Activated CD4-positive, alpha-beta T cell treated with anti-CD3 and anti-CD28 coated beads for 48 hours (primary cell): ENCODE measurements at places on chromosomes 6 and 20.

DNA sequence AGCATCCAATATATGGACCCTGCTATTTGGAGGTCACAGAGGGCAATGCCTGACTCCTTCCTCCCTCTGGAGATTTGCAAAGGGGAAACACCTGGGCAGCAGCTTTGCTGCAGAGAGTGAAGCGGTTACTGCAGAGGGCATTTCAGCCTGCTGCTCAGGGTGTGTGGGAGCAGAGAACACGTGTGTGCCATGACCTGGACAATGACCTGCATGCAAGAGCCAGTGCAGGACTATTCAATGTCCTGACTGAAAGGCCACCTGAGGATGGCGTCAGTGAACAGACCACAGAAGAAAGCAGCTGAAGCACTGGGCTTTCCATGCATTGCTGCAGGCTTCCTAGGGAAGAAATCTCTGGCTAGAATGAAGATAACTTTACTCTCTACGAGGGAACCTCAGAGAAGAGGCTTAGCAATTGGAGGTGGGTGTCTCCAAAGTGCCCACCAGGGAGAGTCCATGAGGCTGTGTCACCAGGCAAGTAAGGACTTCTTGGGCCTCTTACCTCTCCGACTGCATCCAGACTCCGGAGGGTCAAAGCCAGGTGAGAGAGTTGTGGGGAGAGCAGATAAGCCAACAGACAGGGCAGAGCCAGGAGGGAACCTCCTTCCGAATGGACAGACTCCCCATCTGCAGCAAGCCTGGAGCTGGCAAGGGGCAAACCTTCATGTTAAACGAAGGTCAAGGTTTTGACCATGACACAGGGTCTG is 52.9 kb upstream of the PMEPA1 start:
- DNase-seq: no peak

GRCh38 chr6:111757342-111757741 is 115.9 kb downstream of the FYN start:
- DNase-seq: no peak

- DNase-seq: no peak
Observed at GRCh38 chr20:270517-270916, 13.0 kb downstream of the DEFB132 start.

- DNase-seq: no peak
Observed at GRCh38 chr6:105874835-105875626, 211.1 kb upstream of the PRDM1 start.

DNA sequence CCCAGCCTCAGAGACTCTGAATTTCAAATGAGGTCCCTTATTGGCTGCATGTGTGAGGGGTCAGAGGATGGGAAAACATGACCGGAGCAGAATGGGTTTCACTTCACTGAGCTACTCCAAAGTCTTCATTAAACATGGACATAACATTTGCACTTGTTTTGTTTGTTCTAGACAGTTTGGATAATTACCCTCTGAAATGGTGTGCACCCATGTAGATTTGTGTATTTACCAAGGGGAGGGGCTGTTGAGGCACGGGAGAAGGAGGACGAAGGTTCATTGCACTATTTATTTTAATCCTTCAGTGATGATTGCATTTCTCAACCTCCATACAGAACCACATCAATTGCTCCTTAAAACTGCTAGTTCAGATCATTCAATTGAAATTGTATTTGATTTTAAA is 364.2 kb downstream of the TFAP2B start:
- no peak for DNase-seq
